NCI-H748 treated with DMSO at 0.1 percent for 48 hours (cell line): ENCODE measurements at places on chromosomes 6 and 20.

GRCh38 chr6:29504961-29505360 is 17.2 kb upstream of the MAS1L start:
- DNase-seq = no peak

DNA sequence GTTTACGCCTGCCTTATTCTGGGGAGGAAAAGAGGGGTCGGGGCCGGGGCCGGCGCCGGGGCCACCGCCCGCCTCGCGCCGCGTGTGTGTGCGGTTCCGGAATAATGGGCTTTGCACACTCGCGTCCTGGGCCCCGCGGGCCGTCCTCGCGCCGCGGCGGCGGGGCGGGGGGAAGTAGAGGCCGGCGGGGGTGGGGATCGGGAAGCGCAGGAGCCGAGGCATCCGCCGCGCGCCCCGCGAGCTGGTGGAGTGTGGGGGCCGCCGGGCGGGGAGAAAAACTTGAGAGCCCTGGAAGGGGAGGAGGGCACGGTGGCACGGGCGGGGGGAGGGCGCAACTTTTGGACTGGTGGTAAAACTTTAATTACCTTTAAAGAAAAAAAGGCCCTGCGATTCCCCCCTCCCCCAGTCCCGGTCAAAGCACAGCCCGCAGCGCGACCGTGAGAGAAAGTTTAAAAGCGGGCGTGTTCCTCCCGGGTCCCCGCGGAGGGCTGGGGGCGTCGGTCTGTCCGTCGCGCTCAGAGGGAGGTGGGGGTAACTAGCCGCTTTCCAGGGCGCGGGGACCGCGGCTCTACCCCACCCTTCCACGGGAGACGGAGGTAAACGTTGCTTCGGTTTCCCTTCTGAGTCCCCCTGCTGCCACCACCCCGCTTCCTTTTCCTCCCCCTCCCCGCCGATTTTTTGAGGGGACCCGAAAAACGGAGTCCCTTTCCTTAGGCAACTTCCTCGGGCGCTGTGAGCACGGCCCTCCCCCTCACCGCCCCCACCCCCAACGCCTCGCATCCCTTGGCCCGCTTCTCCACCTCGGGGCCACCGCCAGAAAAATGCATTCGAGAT is 1.9 kb downstream of the L3MBTL3 start:
- no peak for DNase-seq

GRCh38 chr20:37308086-37309050 is 18.9 kb downstream of the MANBAL start:
- DNase-seq = no peak

DNA sequence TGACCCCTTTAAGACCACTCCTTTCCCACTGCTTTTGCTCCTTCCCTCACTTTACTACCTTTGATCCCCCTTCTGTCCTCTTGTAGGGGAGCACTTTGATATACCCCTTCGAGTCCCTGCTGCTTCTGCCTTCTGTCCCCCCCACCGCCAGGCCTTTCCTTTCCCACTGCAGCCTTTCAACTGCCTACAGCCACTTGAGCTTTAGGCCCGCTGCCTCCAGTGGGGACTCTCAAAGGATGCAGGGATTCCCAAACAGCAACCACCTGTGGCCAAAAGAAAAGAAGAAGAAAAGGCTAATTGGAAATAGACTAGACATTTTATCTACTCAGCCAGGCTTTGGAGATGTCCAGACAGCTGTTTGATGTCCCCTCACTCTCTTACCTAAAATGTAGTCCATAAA is 77.0 kb upstream of the DTNBP1 start:
- no peak for DNase-seq

DNA sequence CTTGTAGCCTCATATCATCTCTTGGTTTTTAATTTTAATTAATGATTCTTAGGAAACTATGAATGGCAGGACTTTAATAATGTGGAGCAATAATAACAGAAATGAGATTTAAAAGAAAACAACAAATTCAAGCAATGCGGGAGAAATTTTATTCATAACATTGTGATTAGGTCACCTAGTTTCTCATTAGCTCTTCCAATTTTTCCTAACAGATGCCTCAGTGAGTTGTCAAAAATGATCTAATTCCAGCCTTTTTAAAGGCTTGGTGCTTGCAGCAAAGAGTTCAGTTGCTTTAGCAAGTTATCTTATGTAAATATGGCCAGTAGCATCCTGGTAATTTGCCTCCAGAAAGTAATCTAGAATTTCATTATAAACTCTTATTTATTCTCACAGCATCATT is 20.4 kb downstream of the PDE7B start:
- DNase-seq = no peak

DNA sequence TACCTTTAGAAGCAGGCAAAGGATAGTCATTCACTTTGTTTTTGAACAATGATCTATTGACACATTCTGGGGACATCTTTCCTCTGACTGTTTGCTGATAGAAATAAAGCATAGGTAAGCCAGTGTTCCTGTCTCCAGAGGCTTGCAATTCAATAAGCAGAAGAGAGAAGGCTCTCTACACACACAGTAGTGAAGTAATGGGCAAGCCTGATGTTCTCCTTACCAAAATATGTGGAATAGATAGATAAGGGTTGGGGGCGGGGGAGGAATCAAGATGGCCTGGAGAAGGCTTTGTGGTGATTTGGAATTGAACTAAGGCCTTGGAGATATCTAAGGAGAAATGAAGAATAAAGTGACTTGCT is 27.3 kb downstream of the PAQR8 start:
- no peak for DNase-seq

DNA sequence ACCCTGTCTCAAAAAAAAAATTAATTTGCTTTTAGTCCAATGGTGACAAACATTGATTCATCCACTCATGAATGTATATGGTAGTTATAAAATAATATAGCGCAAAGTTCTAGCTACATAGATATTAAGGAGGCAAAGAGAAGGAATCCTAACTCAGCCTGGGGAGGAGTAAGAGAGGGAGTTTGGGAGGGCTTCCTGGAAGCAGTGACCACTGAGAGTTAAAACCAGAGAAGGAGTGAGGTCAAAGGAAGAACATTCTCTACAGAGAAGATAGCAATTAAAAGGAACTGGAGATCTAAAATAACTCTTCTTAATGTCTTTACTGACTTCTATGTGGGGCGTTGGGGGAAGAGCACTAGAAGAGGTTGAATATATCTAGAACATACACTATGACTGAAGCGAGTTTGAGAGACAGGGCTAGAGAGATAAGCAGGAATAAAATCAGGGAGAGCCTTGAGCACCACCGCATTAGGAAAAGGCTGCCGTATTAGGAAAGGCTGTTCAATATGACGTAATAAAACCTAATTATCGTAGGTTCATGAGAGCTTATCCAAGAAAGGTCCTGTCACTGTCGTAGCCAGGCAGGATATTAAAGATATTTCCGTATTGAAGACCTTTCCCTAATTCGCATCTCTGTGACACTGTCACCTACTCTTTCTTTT is 81.8 kb upstream of the CNKSR3 start:
- no peak for DNase-seq

- no peak for DNase-seq
Measured at GRCh38 chr6:89985751-89986493, 91.7 kb downstream of the GJA10 start.

DNA sequence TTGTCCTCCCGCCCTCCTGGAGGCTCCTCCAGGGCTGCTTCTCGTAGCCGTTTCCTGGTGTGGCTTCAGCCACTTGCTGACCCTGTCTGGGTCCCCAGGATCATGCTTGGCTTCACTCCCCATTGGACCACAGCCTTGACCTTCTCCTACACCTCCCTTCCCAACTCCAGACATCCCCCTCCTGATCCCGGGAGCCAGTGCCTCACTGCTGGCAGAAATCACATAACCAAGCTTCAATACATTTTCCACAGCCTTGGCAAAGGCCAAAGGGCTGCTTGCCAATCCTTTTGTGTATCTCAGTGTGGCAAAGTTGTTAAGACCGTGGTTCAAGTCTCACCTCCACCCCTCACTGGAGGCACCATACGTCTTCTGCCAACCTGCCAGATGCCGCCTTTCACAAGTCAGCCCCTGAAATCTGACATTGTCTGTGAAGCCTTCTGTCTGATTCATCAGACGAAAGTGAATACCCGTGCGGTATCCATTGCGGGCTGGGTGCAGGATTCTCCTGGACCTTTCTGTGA is 60.1 kb downstream of the PHACTR3 start:
- DNase-seq = no peak

DNA sequence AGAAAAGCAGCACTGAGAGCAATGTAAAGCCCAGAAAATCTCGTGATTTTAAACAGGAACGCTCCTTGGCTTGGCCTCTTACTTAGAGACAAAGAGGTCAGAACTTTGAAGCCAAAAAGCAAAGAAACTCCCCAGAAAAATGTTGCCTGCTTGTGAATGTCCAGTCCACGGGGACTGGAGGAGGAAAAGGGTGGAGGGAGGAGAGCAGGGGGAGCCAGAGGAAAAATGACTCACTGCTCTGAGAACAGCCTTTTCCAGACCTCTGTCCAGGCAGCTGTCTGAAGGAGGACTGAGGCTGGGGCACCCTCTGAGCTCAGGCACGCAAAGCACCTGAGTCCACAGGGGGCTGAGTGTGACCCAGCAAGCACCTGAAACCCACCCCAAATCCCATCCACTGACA is 64.7 kb downstream of the TRAM2 start:
- no peak for DNase-seq

- DNase-seq = no peak
Measured at GRCh38 chr6:111691345-111692225, 85.9 kb upstream of the TRAF3IP2 start.

DNA sequence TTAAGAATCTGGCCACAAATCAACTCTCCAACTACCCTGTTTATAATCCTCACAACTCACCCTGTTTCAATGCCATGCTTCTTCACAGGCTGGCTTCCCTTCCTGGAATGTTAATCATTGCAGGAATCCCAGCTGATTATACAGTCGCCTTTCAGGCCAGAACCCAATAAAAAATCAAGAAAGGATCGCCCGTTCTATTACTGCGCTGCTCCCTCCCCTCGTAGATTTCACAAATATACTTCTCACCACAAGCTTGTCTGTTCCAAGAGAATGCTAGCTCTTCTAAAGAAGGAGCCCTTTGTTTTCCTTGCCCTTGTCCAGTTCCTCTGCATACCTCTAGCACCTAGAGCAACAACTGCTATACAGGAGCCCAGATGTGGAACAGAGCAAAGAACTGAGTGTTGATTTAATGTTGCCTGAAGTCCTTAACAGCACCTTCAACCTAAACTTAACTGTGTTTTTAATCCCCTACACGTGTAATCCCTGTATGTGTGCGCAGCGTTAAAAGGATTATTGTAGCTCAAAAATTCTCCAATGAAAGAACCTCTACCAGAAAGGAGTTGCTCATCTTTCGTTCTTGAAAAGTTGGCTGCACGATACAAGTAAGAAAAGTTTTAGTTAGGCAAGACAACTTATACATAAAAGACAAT is 988 bp downstream of the ECHDC1 start:
- DNase-seq = no peak

GRCh38 chr20:1616858-1617434 is 2.9 kb downstream of the SIRPB1 start:
- no peak for DNase-seq

DNA sequence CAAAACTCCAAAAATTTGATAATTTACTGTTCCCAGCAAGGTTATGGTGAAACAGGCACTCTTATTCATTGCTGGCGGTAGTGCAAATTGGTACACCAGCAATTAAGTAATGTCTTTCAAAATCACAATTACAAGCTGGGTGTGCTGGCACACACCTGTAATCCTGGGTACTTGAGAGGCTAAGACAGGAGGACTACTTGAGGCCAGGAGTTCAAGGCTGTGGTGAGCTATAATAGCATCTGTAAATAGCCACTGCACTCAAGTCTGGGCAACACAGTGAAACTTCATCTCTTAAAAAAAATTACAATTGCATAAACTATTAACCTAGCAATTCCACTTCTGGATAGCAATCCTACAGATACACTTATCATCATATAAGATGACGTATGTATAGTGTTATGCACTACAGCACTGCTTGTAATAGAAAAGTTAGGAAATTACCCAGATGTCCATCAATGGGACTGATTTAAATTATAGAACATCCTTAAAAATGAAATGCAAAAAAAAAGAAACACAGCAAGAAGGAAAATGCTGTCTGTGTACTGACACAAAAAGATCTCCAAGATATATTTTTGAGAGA is 31.4 kb downstream of the NCOA6 start:
- DNase-seq = no peak

DNA sequence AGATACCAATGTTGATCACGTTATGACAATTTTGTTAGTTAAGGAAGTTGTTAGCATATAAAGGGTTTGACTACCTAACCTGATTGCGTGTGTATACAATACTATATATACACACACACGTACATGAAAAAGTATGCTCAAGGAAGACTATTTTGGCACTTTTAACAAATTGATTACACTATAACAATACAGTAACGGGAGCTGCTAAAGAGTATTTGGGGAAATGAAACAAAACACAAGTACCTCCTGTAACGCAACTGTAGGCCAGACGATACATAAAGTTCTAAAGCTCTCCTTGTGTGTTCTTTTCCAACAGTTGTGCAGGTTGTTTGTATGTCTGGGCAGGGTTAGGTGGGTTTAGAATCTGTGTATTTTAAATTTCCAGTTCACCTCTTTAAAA is 98.7 kb downstream of the PLEKHG1 start:
- no peak for DNase-seq

- no peak for DNase-seq
Measured at GRCh38 chr6:65566117-65566516, 140.9 kb downstream of the EYS start.

DNA sequence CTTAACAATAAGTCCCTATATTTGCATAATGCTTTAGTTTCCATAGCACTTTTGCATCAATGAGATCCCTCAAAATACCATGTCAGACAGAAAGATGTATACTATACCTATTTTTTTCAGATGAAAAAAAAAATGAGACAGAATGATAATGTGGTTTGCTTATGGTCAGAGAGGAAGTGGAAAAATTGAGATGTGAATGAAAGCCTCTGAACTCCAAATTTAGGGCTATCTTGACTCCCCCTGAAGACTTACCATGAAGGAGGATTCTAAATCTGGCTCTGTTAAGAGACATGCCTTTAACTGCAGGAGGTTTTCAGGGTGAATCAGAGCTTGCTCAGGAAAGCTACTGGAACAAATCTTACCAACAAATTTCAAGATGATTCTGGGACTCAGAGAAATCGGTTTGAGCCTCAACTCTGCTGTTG is 176.2 kb downstream of the ISM1 start:
- DNase-seq = no peak

DNA sequence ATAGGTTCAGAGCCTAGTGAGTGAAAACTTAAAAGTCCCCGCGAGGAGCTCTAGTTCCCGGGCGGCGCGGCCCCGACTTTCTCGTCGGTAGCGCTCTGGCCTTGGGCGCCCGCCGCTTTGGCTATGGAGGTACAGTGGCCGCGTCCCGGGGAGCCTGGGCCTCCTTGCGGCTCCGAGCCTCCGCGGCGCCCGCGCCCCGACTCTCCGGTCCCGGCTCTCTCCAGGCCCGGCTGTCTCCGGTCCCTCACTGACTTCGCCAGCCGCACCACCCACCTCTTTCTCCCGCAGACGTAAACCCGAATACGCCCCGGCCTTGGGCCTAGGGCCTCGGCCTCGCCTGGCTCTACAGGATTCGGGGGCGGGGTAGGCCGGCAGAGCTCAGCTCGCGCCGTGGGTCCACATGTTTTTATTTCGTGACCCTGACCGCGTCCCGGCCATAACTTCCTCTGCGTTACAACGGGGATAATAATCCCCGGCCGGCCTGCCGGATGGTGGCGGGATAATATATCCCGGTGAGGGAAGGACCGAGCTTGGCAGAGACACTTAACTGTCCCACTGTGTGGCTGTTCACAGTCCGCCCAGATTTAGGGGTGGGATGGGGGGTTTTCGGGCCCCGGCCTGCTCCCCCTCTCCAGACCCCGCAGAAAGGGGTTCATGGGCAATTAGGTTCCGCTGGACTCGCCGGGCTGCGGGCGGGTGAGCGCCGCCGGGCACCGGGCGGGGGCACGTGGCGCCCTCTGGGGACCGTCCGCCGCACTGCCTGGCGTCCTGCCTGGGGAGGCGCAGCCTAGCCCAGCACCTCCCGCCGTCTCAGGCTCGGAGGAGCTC is 10.0 kb upstream of the TBX18 start:
- no peak for DNase-seq

- peak; percentile 95 for DNase-seq
Measured at GRCh38 chr6:26537846-26538571, at the start of gene HMGN4. Gene HMGN4, plus strand, starts transcription at chr6:26538366. Its CDS starts 6,841 bp downstream, at chr6:26545207.
